ENCODE measurements at places on chromosomes 6 and 20. TPM values are rescaled to one million over a fixed set of nuclear protein-coding genes. Genes with fewer than 3 reads are reported as not detected.

The SCGN gene
- total RNA-seq: 11.9 TPM

DNA sequence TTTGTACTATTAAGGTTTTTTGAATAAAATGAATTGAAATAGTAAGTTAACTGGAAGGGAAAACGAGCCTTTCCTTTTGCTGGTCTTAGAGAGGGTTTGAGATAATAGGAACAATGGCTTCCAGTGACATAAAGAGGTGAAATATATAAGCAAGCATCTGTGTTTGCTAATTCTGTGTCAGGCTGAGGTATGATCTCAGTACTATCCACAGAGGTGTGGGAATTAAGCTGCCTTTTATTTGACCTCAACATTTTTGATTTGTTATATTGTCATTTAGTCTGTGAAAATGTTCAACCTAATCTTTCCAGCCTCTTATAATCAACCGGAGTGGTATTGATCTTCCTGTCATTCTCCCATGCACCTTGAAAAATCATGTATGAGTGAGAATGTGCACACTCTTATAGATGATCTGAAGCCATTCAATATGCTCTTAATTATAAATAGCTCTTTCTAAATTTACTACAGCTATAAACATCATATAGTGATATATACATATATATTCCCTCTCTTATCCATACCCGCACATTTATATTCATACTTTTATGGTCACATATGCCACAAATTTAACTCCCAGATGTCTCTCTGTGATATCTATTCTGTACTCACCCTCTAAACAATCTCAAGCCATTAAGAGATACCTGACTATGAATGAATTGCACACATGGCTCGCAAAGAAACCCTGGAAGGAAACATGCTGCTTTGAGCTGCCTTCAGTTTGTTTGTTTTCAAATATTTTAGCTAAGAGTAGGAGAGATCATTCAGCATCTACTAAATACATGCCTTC lies 754.7 kb upstream of the NRSN1 start:
- DNase-seq: no peak

The SLC22A7 gene
- total RNA-seq: not detected

- DNase-seq: no peak
Measured at GRCh38 chr6:133314947-133315346, 73.8 kb downstream of the EYA4 start.

GRCh38 chr6:158501360-158502262 lies 58.3 kb upstream of the TMEM181 start:
- DNase-seq: no peak

DNA sequence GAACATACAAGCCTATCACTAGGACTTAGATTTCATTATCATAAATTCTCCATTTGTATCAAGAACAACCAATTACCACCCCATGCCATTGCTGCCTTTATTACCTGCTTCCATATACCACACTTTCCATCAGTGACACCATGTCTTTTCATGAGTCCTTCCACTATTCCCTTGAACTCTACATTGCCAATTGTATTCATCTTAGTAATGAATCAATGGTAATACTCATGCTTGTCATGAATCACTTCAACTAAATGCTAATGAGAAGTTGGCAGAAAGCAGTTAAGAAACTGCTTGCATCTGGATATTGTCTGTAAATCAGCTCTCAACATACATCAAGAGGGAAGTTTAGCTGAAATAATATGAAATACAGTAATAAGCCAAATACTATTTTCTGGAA lies 61.2 kb upstream of the RNF217 start:
- no peak for DNase-seq

The CDH26 gene
- total RNA-seq: 5.8 TPM

DNA sequence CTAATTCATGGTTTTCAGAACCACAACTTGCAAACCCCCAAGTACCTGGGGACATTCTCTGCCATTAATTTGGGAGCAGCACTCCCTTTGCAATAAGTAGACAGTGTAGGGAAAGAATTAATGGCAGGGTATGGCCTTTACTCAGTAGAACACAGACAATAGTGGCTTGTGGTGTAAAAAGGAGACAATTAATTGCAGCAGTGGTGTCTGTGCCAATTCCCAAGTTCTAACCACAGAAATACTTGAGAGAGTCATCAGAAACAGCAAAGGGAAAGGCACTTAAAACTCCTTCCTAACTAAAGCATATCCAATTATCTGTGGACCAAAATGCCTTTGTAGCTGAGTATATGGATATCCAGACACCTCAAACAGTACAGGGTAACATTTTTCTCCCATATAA lies 257.6 kb upstream of the POU3F2 start:
- no peak for DNase-seq

- no peak for DNase-seq
Measured at GRCh38 chr6:157547112-157547511, 166.1 kb downstream of the ZDHHC14 start.

DNA sequence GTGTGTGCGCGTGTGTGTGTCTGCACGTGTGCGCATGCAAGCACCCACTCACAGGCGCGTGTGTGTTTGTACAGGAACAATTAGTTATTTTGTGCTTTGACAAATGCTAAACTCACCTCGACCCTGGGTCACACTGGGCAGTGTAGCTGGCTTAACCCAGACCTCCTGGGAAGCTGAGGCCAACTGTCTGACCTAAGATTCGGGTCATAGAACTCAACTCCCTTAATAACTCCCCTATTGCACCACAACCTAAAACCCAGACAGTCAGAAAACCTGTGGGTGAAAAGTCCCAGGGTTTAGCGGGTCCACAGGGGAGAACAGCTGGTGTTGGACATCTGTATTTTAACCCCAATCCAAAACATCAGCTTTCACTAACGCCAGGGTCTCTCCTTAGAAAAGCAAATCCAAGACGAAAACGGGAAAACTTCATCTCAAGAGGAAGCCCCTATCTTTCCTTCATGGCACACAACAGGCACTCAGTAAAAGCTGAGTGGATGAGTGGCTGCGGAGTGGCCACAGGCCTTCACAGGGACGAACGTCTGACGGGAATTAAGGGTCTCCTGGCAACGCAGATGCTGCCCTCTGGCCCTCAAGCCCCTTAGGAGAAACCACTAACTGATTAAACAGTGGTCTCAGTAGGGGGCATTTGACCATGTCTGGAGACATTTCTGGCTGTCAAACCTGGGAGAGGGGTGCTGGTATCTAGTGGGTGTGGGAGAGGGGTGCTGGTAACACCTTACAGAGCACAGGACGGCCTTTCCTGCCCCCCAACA lies 4.5 kb downstream of the PMEPA1 start:
- no peak for DNase-seq

GRCh38 chr6:139364302-139364981 lies 10.0 kb downstream of the CITED2 start:
- no peak for DNase-seq

The TSBP1 gene
- total RNA-seq: not detected

The MYBL2 gene
- total RNA-seq: 25.1 TPM

- DNase-seq: no peak
Measured at GRCh38 chr20:63252284-63252711, 2.0 kb downstream of the NKAIN4 start.

GRCh38 chr6:142891454-142891853 lies 53.5 kb downstream of the HIVEP2 start:
- no peak for DNase-seq

DNA sequence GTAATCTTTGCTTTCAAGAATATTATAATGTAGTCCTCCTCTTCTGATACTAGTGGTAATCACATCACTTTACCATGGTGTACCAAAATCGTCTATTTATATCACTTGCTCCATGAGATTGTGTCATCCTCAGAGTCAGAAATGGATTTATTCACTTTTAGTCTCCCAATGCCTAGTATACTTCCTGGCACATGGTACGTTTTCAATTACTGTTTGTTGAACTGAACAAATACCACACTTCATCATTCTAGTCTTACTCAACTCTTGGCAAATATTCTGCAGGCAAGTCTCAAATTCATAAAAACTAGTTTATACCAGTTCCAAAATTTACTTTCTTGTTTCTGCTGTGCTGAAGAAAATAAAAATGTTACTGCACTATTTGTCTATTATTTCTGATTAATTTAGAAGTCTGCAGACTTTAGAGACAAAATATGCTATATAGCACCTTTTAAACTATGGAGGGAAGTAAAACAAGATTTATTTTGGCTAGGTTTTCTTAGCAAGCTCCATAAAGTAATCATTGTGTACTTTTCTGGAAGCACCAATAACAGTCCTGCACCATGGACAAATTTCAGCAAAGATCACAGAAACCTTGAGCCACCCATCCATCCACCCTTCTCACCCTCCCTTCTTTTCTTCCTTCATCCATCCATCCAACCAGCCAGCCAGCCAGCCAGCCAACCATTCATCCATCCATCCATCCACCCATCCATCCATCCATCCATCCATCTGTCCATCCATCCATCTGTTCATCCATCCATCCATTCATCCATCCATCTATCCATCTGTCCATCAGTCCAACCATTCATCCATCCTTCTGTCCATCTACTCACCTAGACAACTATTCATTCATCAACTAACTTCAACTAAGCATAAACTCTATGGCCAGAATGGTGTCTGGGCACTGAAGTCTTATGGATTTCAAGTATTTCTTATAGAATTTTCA lies 102.1 kb upstream of the STMND1 start:
- no peak for DNase-seq

GRCh38 chr20:63765082-63765873 lies 25.7 kb downstream of the SLC2A4RG start:
- no peak for DNase-seq

The CD83 gene
- 7.5 TPM for total RNA-seq

The TDRD6 gene
- not detected for total RNA-seq

DNA sequence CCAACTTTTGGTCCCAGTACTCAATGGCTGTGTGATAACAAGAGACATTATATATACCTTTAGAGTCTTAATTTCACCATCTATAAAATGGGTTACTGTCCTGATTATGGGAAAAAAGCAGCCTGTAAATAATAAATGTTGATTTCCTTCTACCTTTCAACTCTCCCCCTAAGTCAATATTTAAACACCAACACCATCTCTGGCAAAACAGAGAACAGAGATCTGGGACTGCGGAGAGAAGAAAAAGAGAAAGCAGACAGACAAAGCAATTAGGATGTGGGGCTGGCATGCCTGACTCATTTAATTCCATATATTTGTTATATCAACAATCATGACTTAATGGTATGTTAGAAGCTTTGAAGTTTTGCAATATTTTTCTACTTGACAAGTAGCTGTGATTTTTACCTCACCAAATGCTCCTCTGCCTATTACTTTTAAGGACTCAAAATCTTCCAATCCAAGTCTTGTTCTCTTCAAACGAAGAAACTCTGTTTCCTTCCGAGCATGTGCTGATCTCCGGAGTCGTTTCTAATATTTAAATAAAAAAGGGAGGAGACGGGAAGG lies 23.3 kb downstream of the STK38 start:
- DNase-seq: no peak

DNA sequence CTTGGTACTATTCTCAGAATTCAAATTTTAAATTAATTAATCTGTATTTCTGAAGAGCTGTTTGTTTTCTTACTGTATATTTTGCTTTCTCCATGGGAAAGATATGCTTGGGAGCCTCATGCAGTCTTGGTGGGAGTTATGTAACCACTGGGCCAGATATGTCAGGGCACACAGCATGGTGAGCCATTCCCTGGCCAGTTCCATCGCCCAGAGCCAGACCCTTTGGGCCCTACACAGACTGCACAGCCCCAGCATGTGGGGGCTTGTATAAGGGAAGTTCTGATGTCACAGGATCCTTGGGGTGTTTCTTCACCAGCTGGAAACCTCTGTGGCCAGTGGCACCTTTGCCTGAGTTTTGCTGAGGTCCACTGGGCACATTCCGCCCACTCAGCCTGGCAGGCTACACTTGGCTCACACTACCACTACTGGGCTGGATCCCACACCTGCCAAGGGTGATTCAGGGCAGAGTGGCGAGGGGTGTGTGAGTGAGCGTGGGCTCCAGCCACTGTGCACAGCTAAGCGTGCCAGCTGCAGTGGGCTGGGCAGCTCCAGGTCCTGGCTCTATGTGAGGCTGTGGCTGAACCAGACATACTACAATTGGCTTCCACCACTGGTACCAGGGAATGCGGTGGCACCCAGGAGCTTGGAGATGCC lies 293.5 kb downstream of the ARHGAP18 start:
- DNase-seq: no peak

- DNase-seq: no peak
Measured at GRCh38 chr20:15965165-15965564, 608.1 kb downstream of the KIF16B start.

GRCh38 chr6:30845183-30845582 lies 39.1 kb upstream of the DDR1 start:
- no peak for DNase-seq

DNA sequence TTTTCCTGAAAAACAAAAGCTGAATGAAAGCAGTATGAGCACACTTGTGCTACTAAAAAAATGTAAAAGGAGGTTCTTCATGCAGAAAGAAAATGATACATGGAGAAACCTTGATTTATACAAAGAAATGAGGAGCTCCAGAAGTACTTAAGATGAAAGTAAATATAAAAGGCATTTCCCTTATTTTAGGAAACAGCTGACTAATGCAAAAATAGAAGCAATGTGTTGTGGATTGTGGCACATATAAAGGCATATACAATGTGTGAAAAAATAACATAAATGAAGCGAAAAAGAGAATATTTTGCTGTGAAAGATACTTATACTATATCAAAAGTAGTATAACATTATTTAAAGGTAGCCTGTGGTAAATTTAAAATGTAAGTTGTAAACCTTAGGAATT lies 41.2 kb upstream of the PHIP start:
- DNase-seq: no peak

DNA sequence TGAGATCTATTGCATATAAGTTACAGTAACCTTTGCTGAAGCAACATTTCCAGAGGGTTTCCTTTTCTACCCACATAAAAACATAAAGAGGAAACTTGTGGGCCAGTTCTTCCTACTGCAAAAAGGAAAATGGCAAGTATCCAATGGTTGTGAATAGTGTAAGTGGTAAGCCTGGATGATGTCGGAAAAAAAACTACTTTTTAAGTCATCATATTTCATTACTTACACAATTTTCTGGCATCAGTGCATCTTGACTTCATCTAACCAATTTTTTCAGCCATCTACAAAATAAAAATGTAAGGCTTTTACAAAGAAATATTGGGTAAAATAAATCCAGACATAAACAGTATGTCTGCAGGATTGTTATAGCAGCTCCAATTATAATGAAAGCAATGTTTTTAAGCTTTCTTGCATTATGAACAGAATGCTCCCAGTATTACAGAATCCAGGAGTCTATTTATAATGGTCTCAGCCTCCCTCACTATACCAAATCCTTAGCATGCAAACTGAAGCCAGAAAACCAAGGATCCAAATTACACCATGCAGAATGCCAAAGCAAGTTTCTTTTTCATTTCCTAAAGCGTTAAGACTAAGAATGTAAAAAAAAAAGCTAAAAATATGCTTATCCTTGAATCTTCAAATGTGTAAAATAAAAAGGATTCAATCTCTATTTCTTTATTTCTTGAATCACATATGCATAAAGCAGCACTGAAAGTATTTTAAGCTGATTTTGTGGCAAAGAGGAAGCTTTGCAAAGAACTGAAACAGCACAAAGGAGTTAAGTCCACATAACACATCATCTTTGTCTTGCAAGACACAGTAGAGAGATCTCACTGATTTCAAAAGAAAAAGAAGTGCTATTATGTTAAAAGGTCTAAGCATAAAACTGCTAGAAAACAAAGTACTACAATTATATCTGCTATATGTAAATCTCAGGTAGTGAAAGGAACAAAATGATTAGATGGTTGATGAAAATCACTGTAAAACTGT lies 126.8 kb upstream of the HMGCLL1 start:
- peak; percentile 36 for DNase-seq

- no peak for DNase-seq
Measured at GRCh38 chr6:70663881-70664466, 3.7 kb upstream of the SMAP1 start.
